Memory B cell (primary cell): ENCODE measurements at places on chromosomes 3 and 15.
A peak's percentile ranks its signal among the peaks of the same experiment; 100 is the strongest.

GRCh38 chr3:17643691-17644090 lies 98.7 kb downstream of the TBC1D5 start:
- DNase-seq, result no peak

- no peak for DNase-seq
These were observed 53.3 kb downstream of the SLC7A14 start for GRCh38 chr3:170532573-170532972.

GRCh38 chr15:51274956-51275355 lies 63.4 kb downstream of the CYP19A1 start:
- DNase-seq, result no peak

DNA sequence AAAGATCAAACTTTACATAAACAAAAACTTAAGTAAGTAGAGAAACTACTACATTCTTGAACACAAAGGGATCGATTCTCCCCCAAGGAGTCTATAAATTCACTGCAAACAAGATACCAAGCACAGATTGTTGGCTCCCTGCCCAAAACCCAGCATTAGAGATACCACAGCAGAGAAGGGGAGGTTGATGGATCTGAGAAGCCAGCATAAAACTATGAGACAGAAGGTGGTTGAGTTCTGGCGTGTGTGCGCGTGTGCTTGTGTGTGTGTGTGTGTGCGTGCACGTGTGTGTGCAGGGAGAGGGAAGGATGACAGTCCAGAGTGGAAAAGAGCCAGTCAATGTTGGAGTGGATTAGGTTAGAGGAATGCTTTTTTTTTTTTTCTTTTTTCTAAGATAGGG lies 143.2 kb upstream of the PRR20G start:
- DNase-seq, result no peak

GRCh38 chr3:18111796-18112232 lies 313.3 kb downstream of the SATB1 start:
- DNase-seq, result no peak

- no peak for DNase-seq
These were observed 110.3 kb downstream of the PLOD2 start for GRCh38 chr3:146050691-146051090.

DNA sequence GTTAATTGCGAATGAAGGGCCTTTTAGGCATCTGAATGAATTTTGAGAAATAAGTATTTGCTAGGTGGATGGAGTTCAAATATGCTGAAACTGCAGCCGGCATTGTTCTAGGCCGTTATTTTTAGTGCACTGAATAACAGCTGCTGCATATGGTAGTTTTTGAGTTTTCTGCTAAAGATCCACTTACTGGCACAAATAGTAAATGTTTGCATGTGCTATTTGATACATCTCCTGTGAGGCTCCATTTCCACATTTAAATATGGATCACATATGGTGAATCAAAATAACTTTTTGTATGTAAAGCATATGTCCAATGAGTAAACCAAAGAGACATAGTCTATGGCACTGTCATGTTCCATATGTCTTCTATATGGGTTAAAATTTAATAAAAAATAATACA lies 56.7 kb upstream of the CNTN4 start:
- DNase-seq, result no peak

- DNase-seq, result no peak
These were observed 215.1 kb upstream of the UBE2E1 start for GRCh38 chr3:23590424-23591273.

DNA sequence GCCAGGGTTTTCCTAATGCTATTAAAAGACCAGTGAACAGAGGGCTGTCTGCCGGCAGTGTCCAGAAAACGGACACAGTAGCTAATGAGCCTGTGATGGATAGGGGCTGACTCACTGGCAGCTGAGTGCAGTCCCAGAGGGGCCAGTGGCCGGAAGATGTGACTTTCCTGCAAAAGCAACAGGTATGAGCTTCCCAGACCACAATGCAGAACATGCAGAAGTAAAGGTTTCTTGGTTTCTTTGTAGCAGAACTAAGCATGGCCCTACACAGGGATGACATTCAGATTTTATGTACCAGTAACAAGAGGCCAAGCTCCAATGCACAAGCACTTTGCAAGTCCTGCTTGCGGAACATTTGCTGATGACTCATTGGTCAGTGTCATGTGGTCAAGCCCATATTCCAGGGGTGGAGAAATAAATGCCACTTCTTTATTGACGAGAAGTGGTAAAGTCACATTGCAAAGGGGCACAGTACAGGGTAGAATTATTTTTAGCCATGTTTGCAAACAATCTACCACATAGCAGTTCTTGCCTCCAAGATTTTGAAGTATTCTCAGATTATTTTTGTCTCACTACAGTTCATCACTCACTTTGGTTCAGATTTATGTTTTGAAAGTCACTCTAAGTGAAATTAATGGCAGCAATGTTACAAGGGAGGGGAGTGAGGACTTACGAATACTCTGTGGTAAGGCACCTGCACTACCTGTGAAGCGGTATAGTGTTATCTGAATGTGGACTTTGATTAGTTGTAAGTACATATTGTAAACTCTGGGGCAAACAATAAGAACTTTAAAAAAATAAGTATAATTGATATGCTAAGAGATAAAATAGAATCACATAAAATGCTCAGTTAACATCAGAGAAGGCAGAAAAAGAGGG lies 263.3 kb downstream of the ABHD5 start:
- no peak for DNase-seq

DNA sequence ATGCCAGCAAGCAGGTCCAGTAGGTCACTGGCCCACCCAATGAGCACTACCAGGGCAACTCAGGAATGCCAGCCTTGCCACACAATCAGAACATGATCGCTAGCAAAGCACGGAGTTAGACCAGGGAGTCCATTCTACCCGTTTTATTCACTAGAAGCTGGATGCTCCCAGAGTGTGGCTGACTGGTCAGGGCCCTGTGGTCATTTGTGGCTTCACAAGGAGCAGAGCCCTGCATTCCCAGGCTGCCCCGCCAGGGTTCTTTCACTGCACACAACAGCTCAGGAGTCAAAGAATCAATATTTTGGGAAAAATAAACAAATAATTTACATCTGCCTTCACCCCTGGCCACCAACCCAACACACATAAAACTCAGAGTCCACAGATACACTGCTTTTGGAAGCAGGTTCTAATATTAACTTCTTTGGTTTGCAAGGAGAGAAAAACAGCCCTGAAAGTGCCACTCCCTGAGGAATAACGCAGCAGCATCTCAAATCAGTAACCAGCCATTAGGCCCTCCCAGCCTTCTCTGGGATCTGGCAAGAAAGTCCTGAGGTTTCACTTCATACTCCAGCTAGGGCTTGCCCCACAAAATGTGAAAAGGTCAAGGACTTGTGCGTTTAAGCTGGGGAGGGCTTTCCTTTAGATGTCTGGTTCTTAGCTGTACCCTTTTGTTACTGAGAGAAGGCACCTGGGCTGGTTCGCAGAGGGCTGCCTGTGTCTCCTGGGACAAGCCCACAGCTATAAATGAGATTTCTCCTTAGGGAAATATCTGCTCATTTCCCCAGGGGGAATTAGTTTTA lies 16.0 kb downstream of the SIAH2 start:
- no peak for DNase-seq

DNA sequence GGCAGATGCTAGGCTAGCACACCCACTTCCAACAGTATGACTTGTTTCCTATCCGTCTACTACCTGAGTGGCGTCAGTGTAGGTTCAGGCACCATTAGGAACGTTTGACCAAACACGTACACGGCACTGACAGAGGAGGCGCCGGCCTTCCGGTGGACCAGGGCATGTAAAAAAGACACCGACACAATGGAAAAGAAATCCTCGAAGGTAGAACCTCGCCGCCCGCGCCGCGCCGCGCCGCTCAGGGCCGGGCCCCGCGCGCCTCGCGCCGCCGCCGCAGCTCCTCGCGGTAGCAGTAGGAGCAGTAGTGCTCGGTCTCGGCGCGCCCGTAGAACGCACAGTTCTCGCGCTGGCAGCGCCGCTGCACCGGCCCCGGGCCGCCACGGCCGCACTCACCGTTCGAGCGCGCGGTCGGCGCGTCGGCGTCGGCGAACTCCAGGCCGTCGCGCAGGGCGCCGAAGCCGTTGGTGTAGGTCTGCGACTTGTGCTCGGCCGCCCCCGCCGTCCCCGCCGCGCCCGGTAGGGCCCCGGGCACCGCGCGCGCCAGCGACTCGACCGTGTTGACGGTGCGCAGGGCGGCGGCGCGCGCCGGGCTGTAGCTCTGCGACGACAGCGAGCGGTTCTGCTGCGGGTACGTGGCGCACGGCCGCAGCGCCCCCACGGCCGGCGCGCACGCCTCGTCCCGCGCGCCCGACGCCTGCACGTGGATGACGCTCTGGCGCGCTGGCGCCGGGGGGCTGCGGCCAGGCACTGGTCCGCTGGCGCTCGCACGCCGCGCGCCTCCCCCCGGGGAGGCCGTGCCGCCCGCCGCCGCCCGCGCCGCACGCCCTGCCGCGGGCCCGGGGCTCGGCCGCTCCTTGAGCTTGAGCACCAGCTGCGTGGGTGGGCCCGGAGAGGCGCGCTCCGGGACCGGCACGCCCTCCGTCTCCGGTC lies 156.7 kb downstream of the KLF13 start:
- peak; percentile 18 for DNase-seq

DNA sequence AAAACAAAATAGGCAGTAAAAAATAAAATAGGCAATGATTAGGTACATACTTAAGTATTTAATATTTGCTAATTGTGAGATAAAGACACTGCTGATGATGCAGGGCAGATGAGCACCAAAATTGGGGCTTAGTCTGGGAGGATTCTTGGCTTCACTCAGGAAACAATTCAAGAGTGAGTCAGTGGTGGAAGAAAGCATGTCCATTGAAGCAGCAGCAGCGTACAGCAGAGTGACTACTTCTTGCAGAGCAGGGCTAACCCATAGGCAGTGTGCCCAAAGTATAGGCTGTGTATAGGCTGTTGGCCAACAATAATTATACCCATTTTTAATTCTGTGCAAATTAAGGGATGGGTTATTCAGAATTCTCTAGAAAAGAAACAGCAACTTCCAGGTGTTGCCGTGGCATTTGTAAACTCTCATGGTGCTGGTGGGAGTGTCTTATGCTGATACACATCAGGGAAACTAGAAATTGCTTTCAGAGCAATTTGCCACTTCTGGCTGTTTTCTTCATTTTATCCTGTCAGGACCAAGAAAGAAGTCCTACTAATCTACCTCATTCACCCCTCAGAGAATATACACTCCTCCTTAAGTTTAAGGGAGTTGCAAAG lies 317.3 kb upstream of the NAALADL2 start:
- no peak for DNase-seq

DNA sequence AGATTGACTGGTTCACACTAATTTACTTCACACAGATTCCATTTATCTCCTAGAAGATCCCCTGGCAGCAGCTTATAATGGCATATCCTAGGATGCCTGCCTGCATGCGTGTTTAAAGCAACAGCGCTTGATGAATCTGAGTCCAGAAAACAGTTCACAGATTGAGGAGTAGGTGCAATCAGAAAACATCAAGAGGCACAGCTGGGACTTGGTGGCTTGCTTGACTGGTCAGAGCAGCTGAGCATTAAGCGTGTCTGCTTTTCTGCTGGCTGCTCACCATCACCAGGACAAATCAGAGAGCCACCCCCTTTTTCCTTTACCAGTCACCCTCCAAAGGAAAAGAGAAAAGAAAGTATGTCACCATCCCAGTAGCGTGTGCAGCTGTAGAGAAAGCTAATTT lies 223.6 kb downstream of the WDR72 start:
- DNase-seq, result no peak

DNA sequence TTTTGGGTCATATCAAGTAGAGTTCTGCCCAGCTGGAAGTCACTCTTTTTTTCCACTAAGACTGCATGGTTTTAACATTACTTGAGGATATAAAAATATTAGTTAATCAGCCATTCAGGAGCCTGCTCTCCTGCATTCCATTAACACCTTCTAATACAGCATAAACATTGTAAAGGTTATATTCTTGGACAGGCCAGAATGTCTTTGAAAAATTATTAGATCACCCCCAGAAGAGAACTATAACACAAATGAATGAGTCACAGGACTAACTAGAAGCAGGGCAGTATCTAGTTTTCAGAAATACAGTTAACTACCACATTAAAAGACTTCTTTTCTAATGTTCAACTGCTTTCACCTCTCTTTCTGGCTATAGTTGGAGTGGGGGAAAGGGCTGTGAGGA lies 80.9 kb downstream of the THBS1 start:
- DNase-seq, result no peak

DNA sequence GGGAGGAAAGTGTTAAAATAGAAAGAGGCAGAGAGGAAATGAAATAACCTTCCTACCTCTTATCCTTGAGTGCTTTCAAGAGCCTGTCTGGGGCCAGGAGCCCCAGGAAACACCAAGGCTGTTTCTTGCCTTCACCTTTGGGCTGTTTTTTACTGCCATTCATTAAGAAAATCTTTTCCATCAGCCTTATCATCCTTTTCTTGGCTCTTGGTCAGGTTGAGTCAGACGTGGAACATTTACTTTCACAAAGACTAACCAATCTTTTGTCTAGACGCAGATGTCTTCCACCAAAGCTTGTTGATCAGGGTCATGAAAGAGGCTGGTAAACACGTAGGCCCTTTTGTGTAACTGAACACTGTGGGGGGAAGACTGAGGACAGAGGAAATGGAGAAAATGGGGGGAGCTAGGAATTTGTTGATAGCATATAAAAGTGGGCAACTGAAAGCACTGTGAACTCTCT lies 151.0 kb upstream of the THBS1 start:
- DNase-seq, result no peak

DNA sequence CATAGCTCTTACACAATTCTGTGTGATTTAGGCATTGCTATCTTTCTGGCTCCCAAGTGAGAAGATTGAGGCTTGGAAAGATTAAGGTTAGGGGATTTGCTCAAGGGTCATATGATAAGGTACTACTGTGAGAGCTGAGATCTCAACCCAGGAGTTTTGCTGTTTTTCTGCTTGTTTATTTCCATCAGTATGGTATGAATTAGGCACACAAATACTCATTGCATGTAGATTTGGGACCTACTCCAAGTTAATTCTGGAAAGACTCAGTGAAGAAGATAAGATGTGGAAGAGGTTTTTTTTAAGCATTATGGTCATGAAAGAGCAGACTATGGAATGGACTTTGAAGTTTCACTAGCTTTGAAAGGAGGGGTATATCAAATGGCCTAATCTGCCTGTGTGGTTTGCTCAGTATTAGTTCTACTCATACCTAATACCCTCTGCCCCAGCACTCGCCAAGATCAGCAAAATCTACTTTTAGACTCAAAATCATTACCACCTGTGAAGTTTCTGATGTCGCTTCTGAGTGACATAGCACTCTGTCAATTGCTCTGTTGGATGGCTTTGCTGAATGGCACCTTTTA lies 12.5 kb downstream of the MBNL1 start:
- DNase-seq, result no peak

- no peak for DNase-seq
These were observed 7.3 kb upstream of the CFAP91 start for GRCh38 chr3:119695480-119695879.

- DNase-seq, result no peak
These were observed 55.6 kb downstream of the CGGBP1 start for GRCh38 chr3:88003115-88003755.

DNA sequence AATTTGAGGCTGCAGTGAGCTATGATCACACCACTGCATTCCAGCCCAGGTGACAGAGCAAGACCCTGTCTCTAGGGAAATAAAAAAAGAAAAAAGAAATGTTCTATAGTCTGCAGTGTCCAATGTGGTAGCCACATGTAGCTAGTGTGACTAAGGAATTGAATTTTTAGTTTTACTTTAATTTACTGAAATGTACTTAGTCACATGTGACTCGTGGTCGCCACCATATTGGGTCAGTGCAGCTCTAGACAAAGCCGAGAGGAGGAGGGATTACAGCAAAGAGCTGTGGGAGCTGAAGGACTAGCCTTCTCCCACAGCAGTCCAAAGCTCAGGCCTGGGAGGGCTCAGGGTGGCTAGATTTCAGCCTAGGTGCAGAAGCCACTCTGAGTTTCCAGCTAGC lies 65.9 kb upstream of the NTRK3 start:
- no peak for DNase-seq
